ENCODE measurements at places on chromosomes 5 and 9.

GRCh38 chr9:134651226-134651905 lies 9.8 kb downstream of the COL5A1 start:
- no peak for DNase-seq

DNA sequence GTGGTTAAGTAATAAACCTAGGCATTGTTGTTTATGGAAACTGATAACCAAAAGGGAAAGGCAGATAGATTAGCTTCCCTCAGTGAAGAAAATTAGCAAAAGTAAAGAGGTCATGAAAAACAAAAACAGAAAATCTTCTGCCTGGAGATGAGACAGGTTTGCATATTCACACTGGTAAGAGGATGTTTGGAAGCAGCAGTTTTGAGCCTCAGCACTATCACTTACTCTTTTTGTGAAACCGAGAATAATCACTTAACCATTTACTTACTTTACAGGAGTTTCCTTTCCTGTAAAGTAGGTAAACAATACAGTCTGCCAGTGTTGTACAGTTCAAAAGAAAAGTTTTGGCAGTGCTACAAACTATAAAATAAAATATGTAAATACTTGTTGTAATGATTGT lies 35.5 kb upstream of the EMB start:
- DNase-seq = no peak

DNA sequence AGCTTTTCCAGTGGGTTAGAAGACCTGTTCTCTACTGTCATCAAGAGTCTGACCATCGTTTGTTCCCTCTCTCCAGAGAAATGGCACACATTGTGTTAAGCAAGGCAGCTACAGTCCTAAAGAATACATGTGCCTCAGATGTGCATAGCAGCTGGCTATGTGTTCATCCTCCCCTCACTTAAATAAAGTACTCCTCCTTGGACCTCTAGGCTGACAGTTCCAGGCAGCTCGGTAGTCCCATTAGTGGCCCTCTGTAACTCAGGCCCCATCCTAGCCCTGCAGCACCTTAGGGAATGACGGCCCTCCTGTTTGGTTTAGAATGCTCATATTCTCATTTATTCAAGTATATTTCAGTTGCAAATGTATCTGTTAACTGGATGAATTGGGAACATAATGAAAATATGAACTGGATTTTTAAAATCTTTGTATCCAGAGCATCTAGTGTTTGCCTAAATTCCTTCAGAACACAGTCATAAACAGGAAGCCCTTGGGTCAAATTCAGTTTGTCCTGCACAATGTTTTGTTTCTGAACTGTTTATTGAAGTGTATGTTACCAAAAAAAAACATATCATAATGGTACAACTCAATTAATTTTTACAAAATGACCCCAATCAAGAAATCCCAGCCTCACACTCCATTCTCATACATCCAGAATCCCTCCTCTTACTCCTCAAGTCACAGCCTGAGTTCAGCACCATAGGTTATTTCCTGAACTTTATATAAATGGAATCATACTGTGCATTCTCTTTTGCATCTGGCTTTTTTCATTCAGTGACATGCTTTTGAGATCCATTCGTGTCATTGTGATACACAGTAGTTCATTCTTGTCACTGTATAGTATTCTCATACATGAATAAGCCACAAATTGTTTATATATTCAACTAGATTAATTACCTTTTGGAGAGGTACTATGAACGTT lies 1.6 kb upstream of the ASPN start:
- no peak for DNase-seq

GRCh38 chr9:128792978-128793686 lies 6.1 kb downstream of the TBC1D13 start:
- no peak for DNase-seq

GRCh38 chr9:123651273-123651672 lies 278.7 kb downstream of the DENND1A start:
- no peak for DNase-seq

DNA sequence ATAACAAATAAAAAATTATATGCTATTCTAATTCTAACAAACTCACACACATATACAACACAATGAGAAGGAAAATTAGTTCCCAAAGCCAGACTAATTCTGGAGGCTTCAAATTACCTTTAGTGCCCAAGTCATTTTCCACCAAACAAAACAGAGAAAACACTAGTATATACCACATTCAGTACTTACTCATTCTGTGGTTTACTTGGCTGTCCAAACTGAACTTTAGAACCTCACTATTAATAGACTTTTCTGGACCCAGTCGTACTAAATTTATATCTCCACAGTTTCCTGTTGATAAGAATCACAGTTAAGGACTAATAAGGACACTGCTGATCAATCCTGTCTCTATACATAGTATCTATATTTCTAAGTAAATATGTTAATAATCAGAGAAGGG lies 66.4 kb downstream of the SETX start:
- no peak for DNase-seq

DNA sequence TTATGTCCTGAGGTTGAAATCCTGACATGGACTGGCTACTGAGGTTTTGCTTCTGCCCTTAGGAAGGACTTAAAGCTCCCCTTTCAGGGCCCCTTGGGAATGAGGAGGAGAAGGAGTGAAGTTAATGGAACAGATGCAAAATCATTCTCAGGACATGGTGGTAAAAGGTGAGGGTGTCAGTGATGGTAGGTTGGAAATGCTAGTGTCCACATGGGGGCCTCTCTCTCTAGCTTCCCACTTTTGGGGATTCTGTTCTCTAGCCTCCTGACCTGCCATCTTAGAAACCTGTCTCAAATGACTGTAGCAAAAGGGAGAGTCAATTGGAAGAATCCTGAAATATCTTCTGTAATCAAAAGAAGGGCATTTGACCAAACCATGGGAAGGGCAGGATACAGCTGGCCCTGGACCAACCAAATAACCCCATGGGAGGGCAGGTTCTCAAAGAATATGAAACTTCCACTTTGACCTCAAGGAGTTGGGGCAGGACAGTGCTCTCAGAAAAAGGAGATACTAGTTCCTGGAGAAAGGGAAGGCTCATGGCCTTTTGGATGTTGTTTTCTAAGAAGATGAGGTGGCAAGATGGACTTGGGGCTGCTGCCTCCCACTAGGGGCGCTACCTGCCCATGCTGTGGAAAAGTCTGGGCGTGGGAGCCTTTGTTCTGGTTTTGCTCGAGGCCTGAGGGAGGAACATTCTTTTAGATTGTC lies 21.2 kb upstream of the MLANA start:
- DNase-seq = no peak

GRCh38 chr9:15965246-15965745 lies 412.5 kb downstream of the CCDC171 start:
- no peak for DNase-seq

- DNase-seq = peak; percentile 87
These were observed 9.8 kb downstream of the PIK3R1 start for GRCh38 chr5:68225188-68225910.

DNA sequence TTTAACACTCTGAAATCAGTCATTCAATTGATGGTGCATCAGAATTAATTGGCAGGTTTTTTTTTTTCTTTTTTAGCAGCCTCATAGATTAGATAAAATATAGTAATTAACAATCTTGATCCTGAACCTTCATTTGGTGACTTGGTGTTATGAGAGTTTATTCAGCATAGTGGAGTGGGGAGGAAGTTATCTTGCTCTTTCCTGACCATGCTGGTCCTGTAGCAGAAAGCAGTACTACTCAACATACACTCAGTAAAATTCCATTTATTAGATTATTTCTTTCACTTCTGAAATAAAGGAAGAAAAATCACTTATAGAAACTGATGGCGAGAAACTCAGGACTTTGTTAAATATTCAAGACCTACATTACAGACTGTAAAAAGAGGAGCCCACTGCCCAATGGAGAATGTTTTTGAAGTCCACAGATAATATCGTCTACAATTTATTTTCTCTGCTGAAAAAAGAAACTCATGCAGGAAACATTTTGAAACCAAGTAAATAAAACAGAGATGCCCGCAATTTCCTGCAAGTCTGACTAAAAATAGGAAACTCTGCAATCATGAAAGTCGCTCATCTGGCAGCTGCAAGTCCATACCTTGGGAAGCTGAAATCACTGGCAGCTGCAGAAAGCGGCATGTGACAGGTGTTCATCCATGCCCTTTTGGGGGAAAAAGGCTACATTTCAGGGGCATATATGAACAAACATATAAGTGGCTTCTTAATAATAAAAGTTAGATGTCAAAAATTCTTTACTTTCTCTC lies 233.2 kb upstream of the RFX3 start:
- peak; percentile 56 for DNase-seq

DNA sequence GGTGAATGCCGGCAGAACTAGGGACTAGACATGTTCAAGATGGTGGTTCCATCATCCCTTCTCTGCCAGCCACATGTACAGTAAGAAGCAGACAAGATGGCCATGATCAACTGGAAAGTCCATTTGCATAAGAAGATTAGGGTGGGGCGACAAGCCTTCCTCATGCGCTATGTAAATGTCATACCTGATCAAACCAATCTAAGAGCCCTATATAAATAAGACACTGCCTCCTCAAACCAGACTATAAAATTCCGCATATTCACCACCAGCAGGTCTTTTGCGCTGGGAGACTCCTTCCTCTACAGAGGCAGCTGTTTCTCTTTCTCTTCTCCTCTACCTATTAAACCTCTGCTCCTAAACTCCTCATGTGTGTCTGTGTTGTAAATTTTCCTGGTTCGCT lies 53.8 kb downstream of the TIMD4 start:
- no peak for DNase-seq

DNA sequence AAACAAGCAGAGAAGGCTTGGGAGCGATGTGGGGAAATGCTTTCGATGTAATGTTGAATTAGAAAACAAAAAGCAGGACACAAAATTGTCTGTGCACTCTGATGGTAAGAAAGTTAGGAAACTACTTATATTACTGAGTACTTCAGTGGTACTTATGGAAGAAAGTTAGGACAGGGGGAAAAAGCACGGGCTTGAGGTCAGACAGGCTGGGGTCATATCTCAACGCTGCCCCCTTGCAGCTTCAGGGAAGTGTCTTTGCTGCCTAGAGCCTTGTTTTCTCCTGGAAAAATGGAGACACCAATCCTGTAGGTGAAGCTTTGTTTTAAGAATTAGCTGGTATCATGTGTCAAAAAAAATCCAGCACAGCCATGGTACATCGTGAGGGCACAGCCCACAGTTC lies 23.0 kb downstream of the NEURL1B start:
- no peak for DNase-seq

Measured in inflammatory macrophage treated with lipopolysaccharide for 4 hours (primary cell).